ENCODE measurements at places on chromosomes 3 and 15. TPM values are rescaled to one million over a fixed set of nuclear protein-coding genes. Genes with fewer than 3 reads are reported as not detected.

PEX5L gene
- 70.6 TPM for total RNA-seq

MYD88 gene
- total RNA-seq = 25.0 TPM

TEX9 gene
- 8.1 TPM for total RNA-seq

EIF4E3 gene
- 36.4 TPM for total RNA-seq

PTH1R gene
- 6.6 TPM for total RNA-seq

MOBP gene
- total RNA-seq = 3.8 TPM

HHLA2 gene
- 0.31 TPM for total RNA-seq

NR2E3 gene
- not detected for total RNA-seq

MB21D2 gene
- 7.8 TPM for total RNA-seq

CFAP44 gene
- 14.1 TPM for total RNA-seq

SYNPR gene
- not detected for total RNA-seq

TICRR gene
- 0.22 TPM for total RNA-seq

ARL6IP5 gene
- total RNA-seq = 116 TPM

SLC22A13 gene
- 0.98 TPM for total RNA-seq

SFMBT1 gene
- 12.0 TPM for total RNA-seq

PAQR9 gene
- 0.13 TPM for total RNA-seq

FANCD2OS gene
- total RNA-seq = not detected
